ENCODE measurements at places on chromosomes 6 and 20.

GRCh38 chr20:25195014-25195961 lies at the start of gene ENTPD6:
ENTPD6 (plus strand) TSS chr20:25195712; CDS start chr20:25206537, 10,825 bp downstream.
- peak; percentile 94 for DNase-seq

DNA sequence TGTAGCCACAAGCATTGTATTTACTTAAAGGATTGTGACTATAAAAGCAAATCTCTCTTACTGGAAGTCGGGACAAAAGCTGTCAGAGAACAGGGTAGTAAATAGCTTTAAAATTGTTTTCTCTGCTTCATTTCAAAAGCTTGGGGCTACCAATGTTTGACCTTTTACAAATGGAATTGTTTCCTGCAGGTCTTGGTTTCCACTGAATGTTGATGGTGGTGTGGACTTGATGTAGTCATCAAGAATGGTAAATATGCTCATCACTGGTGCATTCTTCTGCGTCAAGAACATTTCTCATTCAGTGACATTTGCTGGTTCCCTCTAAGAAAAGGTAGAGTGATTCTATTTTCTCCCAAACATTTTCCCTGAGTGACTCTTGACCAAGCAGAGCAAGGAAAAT lies 435.4 kb upstream of the KHDRBS2 start:
- DNase-seq = no peak

- no peak for DNase-seq
Observed at GRCh38 chr20:62388839-62389600, 2.1 kb downstream of the RPS21 start.

DNA sequence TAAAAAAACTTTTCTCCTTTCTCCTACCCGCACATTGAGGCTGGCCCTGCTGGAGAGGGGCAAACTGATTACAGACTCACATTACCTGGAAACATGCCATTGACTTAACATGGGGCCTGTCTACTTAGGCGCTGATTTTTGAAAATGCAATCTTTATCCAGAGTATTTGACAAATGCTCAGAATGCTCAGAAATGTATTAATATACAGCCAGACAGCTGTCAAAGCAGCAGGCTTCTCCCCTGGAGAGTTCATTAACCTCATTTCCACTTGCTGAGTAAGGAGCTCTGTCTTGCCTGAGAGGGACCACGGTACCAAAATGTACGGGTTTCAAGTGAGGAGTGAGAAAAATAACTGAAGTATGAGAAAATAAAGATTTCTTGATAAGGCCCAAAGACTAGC lies 95.7 kb downstream of the PAX1 start:
- no peak for DNase-seq

- no peak for DNase-seq
Observed at GRCh38 chr6:158684745-158685324, 35.0 kb downstream of the SYTL3 start.

DNA sequence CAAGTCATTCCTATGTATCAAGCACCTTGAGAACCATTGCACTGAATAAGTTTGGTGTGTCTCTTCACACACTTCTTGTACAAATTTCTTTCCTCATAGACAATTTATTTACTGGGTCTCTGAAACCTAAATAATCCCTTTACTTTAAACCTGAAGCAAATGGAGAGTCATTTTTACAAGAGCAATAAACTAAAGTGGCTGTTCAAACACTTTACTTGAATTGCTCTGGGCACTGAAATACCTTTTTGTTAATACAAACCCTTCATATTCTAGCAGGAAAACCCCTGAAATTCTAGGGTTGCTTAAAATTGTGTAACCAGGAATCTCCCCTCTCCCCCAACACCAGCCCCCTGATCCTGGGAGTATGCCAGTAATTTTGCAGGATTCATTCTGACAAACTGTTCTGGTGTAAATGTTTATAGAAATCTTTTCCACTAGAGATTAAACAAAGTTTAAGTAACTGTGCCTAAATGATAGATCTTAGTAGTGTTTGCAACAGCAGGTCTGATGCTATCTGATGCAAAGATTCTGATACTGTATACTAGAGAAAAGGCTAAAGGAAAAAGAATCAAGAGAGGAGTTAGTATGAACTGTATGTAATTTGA lies 13.4 kb downstream of the RSPO3 start:
- DNase-seq = no peak

- no peak for DNase-seq
Observed at GRCh38 chr6:19434065-19434464, 403.1 kb upstream of the ID4 start.

DNA sequence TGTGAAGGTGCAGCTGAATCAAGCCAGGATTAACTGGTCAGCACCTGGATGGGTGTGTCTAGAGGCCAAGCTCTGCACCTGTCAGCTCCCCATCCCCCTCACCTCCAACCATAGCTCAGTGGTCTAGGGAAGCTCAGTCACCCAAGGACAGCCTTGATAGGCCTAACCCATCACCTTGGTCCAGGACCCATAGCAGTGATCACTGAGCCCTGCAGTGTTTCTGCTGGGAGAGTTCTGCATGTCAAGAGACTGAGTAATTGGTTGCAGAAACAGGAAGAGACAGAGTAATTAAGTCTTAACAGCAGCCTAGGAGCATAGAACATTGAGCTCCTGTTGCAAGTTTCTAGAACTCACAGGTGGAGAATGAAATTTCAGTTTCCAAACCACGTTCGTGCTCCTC lies 18.7 kb upstream of the RALGAPB start:
- DNase-seq = no peak
